Fibroblast of skin of scalp (primary cell): ENCODE measurements at places on chromosomes 3 and 15.

GRCh38 chr15:70024521-70024920 lies 73.2 kb downstream of the TLE3 start:
- DNase-seq = no peak

DNA sequence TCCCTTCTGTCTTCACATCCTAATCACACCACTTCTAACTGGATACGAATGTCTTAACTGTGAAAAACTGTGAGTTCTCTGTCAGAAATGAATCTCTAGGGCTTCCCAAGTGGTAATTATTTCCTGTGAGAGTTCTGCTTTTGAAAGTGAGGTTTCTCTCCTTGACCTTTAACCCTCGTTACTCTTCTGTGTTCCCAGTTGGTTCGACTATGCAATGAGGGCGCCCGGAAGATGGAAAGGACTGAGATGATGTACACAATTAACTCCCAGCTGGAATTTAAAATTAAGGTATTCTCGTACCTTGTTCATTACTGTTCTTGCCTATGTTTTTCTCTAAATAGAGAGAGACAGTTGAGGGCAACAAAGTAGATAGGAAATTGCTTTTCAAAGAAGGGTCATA lies 96.5 kb downstream of the ARHGEF26 start:
- no peak for DNase-seq

DNA sequence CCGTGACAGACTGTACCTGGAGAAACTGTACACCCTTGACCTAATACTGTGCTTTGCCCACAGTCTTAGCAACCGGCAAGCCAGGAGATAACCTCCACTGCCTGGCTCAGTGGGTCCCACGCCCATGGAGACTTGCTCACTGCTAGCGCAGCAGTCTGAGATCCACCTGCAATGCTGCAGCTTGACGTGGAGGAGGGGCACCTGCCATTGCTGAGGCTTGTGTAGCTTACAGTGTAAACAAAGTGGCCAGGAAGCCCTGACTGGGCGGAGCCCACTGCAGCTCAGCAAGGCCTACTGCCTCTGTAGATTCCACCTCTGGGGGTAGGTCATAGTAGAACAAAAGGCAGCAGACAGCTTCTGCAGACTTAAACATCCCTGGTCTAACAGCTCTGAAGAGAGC lies 189.3 kb downstream of the EDEM1 start:
- no peak for DNase-seq

GRCh38 chr3:128996726-128997125 lies 2.9 kb upstream of the CFAP92 start:
- DNase-seq = no peak

DNA sequence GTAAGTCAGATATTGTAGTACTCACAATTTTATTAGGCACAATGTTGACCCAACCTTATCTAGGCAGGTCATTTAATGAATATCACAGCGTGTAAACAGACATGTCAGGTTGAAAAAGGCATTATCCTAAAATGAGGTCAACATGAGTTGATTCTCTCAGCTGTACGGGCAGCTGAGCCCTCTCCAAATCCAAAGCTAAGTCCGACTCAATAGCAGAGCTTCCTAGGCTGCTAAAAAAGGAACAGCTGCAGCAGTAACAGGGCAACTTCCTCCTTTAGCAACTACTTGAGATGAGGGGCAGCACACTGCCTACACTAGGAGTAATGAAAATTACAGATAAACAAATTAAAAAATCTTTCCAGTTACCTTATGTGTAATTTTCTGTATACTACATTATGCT lies 189.2 kb downstream of the CADM2 start:
- no peak for DNase-seq

DNA sequence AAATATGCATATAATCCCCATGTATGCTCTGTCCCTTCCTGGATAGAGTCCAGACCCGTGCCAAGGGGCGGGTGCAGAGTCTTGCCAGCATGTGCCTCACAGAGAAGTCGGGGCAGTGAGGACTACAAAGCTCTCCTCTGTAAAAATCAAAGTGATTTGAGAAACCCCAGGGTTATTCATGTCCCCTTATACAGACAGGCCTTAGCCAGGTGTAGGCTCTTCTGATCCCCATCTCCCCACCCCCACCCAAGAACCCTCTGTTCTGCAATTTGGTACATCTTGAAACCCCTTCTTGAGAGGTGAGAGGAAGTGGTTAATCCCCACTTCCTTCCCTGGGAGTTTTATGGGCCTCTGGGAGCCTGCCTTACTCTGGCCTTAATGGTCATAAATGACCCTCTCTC lies 24.7 kb downstream of the TRIM71 start:
- DNase-seq = no peak

DNA sequence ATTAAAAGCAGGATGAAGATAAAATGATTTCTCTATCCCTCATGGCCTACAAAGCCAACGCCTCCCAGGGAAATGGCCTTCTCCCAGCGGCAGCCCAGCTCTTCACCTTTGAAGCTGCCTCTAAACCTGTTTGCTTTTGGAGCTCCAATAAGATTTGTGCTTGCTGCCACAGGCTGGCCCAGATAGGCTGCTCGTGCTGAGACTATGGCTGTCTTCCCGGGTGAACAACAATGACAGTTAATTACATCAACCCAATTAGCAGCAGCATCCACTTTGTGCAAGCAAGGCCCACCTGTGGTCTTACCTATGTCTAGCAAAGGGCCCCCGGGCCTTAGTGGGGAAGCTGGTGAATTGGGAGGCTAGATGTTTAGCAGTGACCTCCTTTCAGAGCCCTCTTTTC lies 179.6 kb downstream of the P3H2 start:
- no peak for DNase-seq

- no peak for DNase-seq
Observed at GRCh38 chr3:16468336-16469098, 45.0 kb downstream of the RFTN1 start.

- DNase-seq = no peak
Observed at GRCh38 chr15:27796405-27797320, 302.5 kb downstream of the OCA2 start.

DNA sequence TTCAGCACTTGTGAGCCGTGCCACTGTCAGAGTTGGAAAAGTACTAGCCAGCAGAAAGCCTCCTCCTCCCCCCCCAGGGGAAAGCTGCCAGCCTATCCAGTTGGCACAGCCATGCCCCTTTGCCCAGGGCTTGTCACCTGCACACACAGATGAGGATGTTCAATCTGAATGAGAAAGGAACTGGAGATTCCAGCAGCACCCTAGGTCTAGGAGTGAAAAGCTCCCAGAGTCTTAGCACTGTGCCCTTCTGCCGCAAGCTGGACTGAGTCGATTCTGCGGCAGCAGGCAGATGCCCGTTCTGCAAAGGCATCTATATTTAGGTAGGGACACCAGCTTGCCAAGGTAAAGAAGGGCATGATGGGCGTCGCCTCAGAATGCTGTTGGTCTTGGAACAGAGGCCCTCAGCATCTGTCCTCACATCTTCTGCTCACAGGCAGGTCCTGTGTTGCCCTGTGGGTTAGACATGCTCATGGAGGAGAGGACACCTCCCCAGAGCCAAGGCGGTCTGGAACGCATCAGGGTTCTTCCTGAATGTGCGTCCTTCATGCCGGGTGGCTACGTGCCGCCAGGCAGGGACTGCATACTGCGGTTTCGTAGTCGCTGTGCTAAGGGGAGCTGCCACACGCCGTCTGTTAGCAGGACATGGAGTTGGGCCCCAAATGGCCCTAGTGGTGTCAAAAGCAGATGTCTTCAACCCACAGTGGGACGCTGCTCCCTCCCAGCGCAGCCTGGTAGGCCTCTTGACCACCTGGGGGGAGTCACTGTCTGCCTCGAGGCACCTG lies 109.5 kb downstream of the VGLL4 start:
- DNase-seq = peak; percentile 84

DNA sequence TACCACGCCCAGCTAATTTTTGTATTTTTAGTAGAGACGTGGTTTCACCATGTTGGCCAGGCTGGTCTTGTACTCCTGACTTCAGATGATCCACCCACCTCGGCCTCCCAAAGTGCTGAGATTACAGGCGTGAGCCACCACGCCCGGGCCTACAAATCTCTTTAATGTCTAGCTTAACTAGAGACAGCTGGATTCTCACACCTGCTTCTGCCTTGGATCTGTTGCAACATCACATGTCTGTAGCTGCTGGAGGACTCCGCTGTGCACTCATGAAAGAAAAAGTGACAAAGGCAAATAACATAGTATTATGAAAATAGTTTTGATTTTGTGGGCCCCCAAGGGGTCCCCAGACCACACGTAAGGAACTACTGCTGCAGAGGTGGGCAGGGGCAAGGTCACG lies 85.9 kb downstream of the NCEH1 start:
- DNase-seq = no peak

DNA sequence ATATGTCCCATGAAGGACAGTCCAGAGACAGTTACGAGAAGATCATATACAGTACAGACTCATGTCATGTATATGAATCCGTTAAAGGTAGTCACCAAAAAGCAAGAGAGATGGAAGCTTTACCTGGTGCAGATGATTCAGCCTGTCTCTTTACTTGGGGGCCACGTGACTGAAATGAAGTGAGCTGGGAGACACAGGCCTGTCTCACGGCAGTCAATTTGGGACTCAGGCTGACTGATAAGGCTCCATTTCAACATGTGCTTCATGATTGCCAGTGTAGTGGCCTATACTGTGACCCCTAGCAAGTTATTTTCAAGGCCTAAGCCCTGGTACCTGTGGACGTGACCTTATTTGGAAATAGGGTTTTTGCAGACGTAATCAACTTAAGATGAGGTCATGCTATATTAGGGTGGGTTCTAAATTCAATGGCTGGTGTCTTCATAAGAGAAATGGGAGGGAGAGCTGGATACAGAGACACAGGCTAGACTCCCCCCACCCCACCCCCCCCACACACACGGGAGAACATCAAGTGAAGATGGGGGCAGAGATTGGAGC lies 3.0 kb upstream of the PROK2 start:
- DNase-seq = no peak

GRCh38 chr15:26620528-26621458 lies 152.1 kb downstream of the GABRB3 start:
- no peak for DNase-seq

DNA sequence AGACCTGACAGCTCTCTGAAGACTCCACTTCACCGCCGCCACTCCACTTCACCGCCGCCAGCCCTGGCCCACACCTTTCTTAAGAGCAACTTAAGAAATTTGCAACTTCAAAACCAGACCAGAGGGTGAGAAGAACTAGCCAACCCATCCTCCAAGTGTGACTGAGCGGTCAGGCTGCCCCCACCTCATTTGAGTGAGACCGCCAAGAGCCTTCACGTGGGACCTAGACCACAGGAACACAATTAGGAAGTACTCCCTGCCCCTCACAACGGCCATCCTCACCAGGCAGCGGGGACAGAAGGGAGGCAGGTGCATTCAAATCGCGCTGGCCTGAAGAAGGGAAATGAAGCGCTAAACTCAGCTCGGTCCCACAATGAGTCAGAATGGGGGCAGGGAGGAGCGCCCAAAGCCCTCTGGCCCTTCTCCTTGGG lies 156.8 kb upstream of the BCL6 start:
- no peak for DNase-seq
